CD4-positive, alpha-beta T cell treated with Interferon gamma for 1 hour (primary cell): ENCODE measurements at places on chromosomes 3 and 15.

DNA sequence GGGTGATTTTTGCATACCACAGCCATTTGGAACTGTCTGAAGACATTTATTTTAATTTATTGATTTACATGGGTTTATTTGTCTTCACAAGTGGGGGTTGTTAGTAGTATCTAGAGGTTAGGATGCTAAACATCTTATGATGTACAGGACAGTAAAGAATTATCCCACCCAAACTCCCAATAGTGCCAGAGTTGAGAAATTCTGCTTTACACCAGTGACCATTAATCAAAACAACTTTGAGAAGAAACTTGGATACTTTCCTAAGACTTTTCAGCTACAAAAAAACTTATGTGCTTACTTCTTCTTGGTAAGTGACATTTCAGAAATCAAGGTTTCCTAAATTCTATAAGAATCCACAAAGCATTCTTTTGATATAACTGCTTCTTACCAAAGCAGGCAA lies 156.7 kb downstream of the SUCLG2 start:
- no peak for DNase-seq

DNA sequence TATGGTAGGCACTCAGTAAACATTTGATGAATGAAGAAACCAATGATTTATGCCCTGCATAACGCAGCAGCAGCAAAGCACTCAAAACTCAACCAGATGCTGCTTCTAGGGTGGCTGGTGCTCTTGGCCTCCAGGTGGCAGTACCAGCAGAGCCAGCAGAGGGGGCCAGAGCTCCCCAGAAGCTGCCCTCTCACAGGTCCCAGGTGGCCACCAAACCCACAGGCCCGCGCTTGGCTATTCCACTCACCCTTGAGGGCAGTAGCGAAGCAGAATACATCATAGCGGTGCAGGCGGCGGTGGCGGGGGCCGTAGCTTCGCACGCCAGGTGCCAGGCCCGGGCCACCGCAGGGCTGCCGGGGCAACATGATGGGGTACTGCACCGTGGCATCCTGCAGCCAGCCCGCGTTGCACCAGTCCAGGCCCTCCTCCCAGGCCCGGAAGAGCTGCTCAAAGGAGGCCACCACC lies 16.6 kb downstream of the HAPLN3 start:
- peak; percentile 16 for DNase-seq

DNA sequence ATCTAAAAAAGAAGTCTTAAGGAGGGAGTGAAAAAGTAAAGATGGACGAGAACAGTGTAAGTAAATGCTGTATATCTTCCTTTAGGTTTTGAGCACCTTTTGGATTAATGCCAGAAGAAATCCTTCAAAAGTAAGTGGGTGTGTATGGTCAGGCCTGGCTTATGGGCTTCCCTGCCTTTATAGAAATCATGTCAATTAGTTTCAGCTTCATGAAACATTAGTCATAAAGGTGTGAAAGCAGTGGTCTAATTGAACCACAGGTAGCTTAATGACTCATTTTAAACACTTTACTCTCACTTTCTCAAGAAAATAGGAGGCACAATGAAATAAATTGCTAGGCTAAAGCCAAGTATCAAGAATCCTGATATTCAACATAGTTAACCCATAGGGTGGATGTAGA lies 467.4 kb upstream of the DPPA4 start:
- DNase-seq = no peak

- no peak for DNase-seq
Measured at GRCh38 chr15:76108021-76108723, 48.4 kb downstream of the TMEM266 start.

- no peak for DNase-seq
Measured at GRCh38 chr3:187667526-187667925, 2.7 kb downstream of the SST start.

GRCh38 chr15:80991421-80991820 lies 1.8 kb upstream of the MESD start:
- DNase-seq = no peak

GRCh38 chr3:30042274-30042859 lies 564.0 kb upstream of the TGFBR2 start:
- peak; percentile 26 for DNase-seq

- no peak for DNase-seq
Measured at GRCh38 chr15:25436707-25437106, 2.1 kb downstream of the UBE3A start.

DNA sequence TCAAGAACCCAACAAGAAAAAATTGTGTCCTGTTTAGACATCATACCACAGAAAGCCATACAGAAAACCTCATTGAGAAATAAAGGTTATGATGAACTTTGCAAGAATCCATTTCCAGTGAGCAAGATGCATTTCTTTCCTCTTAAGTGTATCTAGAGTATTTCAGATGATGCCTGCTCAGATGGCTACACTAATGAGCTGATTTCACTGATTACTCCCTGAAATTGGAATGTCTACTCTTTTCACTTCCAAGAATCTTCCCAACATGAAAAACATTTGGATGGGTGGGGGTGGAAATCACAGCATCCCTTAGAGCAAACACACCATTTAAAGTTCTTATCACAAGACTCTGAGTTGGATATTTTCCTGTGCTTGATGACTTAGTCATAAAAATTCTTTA lies 41.4 kb upstream of the IL12A start:
- DNase-seq = no peak

- DNase-seq = no peak
Measured at GRCh38 chr15:95511671-95512070, 818.8 kb upstream of the NR2F2 start.

GRCh38 chr15:68589783-68590710 lies 11.3 kb downstream of the CORO2B start:
- no peak for DNase-seq

- no peak for DNase-seq
Measured at GRCh38 chr3:188698436-188698835, 473.3 kb upstream of the TPRG1 start.

DNA sequence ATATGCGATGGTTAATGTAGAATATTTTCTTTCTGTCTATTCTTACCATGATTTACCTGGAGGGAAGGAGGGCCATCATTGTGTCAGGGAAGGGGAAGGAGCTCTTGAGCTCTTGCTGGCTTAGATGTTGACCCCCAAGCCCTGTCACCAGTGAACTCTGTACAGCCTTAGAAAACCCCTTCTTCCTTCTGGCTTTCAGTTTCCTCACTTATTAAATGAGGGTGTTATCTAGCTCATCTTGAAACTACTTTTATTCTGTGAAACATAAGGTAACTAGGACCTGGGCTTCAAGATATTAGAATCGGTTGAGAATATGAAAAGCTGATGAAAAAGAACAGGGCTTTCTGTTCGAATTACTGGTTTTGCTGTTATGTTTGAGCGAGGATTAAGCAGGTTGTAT lies 25.1 kb upstream of the UTS2B start:
- DNase-seq = no peak

DNA sequence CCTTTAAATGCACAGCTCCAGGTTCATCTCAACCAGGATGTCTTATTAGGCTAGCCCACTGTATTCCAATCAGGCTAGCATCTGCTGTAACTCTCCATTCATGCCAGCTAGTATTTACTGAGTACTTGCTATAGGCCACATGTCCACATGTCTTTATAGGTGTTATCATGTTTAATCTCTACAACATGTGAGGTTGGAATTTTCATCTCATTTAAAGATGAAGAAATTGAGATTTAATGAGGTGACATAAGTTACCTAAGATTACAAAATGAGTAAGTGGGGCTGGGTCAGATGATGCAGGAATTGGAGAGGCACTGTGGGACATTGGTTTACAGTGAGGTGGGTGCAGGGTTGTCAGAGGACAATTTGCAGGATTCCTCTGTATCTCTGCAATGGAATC lies 2.9 kb downstream of the IFT122 start:
- no peak for DNase-seq

DNA sequence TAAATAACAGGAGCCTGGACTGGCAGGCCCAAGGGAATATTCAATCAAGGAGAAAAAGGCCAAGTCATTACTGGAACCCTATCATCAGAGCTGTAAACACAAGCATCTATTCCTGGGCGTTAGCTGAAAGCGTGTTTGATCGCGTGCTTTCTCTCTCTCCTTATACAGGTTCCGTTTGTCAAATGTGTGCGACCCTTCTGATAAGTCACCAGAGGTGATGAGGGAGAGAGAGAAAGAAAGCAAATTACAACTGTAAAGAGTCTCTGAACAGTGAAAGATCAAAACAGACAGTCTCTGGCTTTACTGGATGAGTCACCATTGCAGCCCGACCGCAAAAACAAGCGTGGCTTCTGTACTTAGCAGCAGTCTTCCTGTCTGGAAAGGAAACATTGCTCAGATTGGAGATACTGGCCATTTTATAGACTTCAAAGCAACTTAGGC lies 39.5 kb upstream of the TPRG1 start:
- peak; percentile 76 for DNase-seq

GRCh38 chr3:53100818-53101466 lies 29.3 kb downstream of the RFT1 start:
- DNase-seq = no peak

DNA sequence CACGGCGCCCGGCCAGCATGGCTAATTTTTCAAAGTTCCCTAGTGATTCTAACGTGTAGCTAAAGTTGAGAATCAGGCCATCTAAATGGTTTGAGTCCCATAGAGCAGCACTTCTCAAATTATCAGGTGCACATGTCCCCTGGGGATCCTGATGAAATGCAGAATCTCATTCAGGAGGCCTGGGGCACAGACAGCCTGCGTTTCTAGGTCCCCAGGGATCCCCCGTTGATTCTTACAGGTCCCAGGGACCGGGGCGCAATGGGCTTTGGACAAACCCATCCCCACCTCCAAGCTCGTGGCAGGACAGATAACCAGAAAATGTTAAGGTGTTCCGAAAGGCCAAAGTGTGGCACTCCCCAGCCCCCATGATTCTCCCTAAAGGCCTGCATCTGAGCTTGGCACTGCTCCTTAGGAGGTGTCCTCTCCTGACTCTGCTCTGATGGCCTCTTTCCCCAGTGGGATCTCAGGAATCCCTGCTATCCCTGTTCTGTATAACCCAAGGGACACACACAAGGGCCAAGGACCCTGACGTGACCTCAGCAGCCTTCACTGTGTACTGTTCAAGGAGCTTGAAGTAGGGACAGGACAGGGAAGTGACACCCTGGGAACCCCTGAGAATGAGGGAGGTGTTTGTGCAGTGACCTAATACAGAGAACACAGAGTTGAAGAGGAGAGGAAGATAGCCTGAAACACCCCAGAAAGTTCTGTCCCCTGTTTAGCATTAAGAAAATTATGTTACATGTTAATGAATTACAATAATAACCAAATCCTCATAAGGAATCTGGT lies 8.0 kb downstream of the LRRK1 start:
- DNase-seq = peak; percentile 37

DNA sequence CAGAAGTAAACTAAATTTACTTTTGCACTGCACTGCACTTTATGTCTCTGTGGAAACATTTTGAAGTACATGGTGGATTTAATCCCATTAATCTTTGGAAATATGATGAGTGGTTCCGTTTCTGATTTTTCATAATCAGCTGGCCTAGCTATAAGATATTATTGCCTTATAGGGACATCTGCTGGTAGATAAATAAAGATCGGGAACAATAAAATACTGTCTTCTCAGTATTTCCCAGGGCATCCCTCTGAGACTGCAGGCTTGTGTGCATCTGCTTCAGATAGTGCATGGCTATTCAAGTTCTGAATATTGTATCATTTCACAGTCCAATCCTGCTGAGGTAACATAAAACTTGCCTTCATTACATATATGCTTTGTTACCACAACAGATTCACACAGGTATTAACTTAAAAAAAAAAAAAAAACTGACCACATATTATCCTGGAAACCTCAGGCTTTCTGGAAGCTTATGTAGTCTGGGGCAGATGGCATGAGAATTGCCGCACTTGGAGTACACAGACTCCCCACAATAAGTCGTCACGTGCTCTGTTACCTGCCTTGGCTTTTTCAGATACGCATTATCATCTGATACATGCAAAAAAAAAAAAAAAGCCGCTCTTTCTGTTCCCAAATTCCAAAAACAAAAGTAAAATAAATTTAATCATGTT lies 330.8 kb upstream of the AGTR1 start:
- DNase-seq = no peak

DNA sequence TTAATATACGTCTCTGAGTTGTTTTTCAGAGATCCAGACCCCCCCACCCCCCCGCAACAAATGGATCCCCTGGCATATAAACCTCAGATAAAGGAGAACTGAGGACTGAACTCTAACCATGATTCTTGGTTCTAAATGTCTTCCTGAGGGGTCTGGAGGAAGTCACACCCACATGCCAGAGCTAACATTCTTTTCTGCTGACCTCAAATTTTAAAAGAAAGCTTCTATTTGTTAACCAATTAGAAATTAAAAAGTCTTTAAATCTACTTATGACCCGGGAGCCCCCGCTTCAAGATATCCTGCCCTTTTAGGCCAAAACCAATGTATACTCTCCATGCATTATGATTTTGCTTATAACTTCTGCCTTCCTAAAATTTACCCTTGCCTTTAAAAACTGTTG lies 188.3 kb downstream of the ECT2 start:
- DNase-seq = no peak

- DNase-seq = no peak
Measured at GRCh38 chr3:125103406-125103805, 47.6 kb upstream of the HEG1 start.

GRCh38 chr3:17057321-17057720 lies 172.6 kb downstream of the PLCL2 start:
- DNase-seq = no peak

- DNase-seq = peak; percentile 66
Measured at GRCh38 chr3:141412087-141412935, 44.0 kb downstream of the ZBTB38 start.

GRCh38 chr3:184564685-184565385 lies 3.2 kb downstream of the EPHB3 start:
- no peak for DNase-seq

DNA sequence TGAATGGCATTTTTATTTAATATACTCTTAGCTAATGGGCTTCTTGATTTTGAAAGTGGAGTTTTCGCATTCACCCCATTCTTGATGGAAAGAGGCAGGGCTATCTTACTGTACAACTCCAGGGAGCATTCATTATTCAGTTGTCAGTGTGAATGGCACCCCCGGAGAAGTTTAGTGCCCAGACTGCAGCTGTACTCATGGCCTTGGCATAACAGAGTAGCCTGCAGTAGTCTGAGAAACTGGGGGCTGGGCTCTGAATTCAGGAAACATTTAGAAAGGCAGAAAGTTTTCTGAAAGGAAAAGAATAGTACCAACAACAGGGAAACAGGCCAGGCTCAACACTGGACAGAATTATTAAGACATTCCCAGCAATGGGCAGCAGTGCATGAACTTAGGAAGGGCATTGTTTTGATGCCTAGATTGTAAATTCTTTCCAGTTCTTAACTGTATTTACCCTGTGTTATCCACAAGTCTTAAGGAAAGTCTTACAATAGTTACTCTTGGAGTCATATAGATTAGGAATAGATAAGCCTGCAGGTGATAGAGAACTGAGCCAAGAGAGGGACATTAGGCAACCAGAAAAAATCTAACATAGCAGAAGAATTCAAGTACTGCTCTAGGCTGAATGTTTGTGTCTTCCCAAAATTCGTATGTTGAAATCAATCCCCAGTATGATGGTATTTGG lies 44.4 kb downstream of the TIPARP start:
- no peak for DNase-seq

DNA sequence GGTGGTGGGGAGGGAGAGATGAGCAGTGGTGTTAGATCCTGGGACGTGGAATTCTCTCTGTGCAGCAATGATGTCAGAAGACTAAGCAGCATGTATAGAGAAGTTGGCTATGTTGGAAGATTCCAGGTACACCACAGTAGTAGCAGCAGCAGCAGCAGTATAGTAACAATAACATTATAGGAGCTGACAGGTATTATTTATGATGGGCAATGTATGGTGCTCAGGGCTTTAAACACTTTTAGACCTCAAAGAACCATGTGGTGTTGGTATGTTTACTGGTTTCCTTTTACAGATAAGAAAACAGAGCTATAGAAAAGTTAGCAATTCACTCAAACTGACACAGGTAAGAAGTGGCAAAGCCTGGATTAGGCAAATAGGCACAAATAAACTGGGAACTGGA lies 103.9 kb downstream of the CCNL1 start:
- no peak for DNase-seq
